ENCODE measurements at places on chromosomes 4 and X.

DNA sequence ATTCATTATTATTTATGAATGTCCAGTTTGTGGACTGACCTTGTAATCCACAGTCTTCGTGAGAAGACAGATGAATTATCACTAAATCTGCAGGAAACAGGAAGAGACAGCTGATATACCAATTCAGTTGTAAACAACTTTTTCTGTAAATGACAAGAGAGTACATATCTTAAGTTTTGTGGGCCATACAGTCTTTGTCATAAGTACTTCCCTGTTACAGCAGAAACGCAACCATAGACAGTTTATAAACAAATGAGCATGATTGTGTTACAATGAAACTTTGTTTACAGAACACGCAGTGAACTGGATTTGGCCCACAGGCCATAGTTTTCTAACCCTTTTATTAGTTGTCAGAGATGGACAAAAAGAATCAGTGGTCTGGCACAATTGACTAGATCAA lies 443.4 kb downstream of the PDGFC start:
- no peak for DNase-seq

- no peak for DNase-seq
Measured at GRCh38 chr4:88802585-88803286, 105.1 kb upstream of the NAP1L5 start.

GRCh38 chr4:138178566-138178965 lies 63.6 kb downstream of the SLC7A11 start:
- no peak for DNase-seq

- DNase-seq = no peak
Measured at GRCh38 chrX:10516781-10517322, 103.5 kb downstream of the MID1 start.

- DNase-seq = no peak
Measured at GRCh38 chrX:123581586-123581985, 151.3 kb downstream of the THOC2 start.

GRCh38 chr4:163611784-163612445 lies 117.4 kb downstream of the TMA16 start:
- no peak for DNase-seq

- no peak for DNase-seq
Measured at GRCh38 chr4:110977554-110977953, 354.7 kb upstream of the PITX2 start.

- DNase-seq = no peak
Measured at GRCh38 chr4:150828159-150828558, 186.9 kb downstream of the LRBA start.

- no peak for DNase-seq
Measured at GRCh38 chr4:185656467-185656931, 121.2 kb upstream of the PDLIM3 start.

DNA sequence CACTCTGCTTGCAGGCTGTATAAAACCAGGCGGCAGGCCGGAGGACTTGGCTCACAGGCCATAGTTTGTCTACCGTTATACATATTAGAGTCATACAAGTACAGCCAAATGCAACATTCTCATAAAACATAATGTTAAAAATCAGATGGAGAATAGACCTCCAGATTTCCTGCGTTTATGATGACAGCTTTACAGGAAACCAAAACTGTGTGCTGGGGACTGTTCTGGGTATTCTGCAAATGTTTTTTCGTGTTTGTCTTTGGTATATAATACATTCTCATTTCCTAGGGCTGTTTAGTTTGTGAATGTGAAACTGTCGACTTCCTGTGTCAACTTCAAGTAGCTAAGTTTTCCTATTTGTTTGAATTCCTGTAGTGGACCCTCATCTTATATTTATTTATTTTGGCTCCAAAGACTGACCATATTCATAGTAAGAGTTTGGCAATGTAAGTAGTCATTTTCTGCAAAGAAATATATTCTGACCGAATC lies 79.5 kb upstream of the FAM9C start:
- DNase-seq = no peak

GRCh38 chr4:158836828-158837449 lies 68.1 kb downstream of the FNIP2 start:
- DNase-seq = no peak

GRCh38 chrX:40945361-40945713 lies 139.9 kb upstream of the USP9X start:
- DNase-seq = peak; percentile 49

DNA sequence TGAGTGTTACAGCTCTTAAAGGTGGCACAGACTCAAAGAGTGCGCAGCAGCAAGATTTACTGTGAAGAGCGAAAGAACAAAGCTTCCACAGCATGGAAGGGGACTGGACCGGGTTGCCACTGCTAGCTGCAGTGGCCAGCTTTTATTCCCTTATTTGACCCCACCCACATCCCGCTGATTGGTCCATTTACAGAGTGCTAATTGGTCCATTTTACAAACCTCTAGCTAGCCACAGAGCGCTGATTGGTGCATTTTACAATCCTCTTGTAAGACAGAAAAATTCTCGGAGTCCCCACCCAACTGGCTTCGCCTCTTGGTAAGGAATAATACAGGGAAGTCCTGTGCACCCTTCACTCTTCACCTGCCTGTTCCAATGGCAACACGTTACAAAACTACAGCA lies 1.9 kb upstream of the SHROOM2 start:
- no peak for DNase-seq

- peak; percentile 76 for DNase-seq
Measured at GRCh38 chr4:153131596-153131995, 72.6 kb upstream of the TRIM2 start.

DNA sequence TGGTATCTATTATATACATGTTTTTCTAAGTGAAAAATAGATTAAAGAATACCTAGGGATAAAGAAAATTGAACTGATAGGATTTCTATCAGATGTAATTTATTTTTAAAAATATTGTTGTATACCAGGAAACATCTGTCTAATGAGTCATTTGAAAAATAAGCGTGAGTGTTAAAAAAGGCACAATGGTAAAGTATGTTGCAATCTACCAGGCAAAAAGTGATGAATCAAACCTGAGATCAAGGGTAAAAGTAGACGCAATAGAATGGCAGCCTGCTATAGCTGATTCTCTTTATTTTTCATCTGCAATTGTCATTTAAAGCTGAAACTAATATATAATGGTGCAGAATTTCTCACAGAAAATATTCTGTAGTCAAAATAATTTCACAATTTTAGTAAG lies 1119.6 kb downstream of the PCDH18 start:
- no peak for DNase-seq

DNA sequence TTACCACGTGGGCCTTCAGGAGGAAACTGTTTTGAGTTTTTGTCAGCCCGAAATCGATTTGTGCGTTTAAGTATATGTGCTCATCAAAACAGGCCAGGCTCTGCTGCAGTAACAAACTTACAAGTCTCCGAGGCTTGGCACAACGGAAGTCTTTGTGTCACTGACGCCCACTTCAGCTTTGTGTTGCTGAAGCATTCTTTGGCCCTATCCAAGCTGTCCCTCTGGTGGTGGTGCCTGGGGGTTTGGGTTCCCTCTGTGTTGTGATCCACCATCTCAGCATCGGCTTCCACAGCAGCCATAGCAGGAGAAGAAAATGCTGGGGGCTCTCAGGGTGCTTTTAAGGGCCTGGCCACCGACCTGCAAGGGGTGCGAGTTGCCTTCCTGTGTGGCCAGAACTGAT lies 176.4 kb downstream of the PTTG2 start:
- DNase-seq = no peak

GRCh38 chr4:7425124-7425523 lies 9.6 kb downstream of the PSAPL1 start:
- no peak for DNase-seq

DNA sequence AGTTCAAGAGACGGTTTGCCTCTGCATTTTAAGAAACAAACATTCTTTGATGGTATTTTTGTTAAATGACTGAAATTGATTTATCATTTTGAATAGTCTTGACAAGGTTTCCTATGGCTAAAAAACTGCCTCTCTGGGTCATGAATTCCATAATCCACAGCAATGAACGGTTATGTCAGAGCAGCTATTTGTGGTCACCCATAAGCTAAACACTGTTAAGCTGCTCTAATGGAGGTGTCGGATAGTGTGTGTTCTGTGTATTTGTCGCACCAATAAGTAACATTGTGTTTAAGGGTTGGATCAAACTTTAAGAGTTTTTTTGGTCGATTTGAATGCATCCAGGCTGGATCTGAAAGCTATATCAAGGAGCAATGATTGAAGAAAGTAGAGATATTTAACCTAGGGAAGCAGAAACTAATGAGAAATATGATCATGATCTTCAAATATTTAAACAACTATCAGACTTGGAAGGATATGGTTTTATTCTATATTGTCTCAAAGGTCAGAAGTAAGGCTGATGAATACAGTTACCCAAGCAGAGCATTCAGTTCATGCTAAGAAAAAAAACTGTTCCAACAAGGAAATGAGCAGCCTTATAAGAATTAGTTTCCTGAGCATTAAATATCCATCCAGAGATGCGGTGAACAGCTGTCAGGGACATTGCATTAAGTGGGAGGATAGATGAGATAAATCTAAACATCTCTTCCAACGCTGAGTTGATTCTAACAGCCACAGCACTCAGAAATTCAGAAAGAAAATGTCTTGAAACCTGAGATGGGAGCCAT lies 232.3 kb upstream of the RPS6KA3 start:
- DNase-seq = peak; percentile 30

DNA sequence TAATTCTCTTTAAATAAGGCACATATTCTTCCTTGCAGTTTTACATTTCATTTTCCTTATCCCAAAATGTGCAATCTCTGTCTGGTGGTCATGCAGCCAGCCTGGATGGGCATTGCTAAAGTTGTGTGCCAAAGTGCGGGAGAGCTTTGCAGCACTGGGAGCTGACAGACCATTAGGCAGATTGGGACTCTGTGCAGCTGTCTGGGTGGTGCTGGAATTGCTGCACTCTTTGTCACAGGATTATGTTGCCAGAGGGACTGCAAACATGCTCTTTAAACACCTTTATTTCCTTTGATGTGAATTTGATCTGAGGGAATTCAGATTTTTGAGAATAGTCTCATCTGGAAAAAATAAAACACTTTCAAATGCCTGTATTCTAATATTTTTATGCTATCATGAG lies 956.2 kb upstream of the DIAPH2 start:
- DNase-seq = peak; percentile 35

GRCh38 chr4:14143892-14144291 lies 516.4 kb upstream of the BOD1L1 start:
- no peak for DNase-seq

DNA sequence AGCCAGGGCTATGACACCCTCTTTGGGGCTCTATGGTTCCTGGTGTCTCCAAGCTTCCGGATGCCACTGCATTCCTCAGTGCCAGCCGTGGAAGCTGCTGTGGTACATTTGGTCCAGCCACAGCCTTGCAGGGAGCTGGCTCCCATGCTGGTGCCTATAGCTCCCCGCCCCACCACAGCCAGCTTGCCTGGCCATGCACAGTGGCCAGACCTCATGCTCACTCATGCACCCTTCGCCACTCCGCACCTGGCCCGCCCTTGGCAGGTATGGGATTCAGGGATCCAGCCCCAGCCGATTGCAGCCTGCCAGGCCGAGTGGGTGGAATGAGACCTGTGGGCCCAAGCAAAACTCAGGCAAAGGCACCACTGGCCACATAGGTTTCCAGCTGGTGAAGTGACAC lies 354.8 kb downstream of the GRIA2 start:
- DNase-seq = no peak

DNA sequence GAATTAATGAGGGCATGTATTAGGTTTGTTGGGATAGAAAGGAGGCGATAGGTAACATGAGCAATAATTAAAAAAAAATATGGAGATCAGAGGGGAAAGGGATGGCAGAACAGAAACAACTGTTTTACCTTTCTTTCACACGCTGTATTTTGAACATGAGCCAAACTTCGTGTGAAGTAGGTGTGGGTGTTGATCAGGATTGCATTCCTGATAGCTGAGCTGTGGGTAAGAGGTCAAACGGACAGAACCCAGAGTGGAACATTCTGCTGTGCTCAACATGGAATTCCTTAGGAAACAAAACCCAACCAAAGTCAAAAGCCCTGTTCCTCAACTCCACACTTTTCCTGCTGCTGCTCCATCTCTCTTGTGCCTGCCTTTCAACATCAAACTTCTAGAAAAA lies 162.5 kb upstream of the CASK start:
- DNase-seq = no peak

DNA sequence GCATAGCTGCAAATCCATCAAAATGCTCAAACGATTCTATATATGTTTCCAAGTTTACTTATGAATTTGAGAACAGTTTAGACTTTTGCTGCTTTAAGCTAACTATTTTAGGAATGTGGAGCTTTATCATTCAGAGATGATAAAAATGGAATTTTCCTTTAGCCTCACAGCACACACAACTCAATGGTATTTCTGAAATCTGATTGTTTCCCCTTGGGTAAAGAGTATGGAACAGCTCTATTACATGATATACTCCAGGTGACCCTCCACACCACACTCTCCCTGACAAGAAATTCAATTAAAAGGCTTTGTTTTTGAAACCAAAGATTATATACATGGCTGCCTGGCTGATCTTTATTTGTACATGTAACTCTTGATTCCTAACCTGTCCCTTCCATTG lies 120.0 kb downstream of the LUZP4 start:
- DNase-seq = no peak

GRCh38 chrX:68403038-68403437 lies 30.3 kb downstream of the OPHN1 start:
- DNase-seq = no peak

GRCh38 chrX:111168314-111168713 lies 72.3 kb downstream of the PAK3 start:
- peak; percentile 56 for DNase-seq

DNA sequence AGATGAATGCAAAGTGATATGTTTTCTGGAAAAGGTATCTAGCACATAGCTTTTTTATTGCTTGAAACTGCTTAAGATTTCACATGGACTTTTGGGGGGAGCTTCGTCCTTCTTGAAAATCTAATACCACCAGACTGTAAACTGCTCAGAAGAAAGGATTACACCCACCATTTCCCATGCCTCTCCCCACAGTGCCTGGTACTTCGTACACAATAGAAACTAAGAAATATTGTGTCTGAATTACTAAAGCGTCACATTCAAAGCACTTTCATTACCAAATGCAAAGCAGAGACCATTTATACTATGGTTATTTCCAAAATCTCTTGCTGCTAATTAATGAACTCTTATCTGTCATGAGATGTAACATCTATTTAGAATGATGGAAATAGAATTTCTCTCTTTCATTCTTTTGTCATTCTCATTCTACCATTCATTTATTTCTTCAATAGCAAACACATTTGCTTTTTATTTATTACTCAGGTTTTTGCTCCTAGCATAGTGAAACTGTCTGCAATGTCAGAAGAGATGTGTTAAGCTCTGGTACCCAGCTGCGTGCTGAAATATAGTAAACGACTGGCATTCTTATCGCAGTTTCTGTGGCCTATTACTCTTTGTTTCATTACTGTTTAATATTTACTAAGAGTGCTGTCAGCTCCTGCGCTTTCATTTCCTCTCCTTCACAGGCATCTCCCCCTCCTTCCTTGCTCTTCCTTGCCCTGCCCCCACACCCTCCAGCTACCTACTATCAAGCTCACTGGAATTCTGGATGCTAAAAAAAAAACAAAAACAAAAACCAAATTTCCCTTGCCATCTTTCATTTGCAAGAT lies 51.4 kb upstream of the RAPGEF2 start:
- no peak for DNase-seq
